ENCODE measurements at places on chromosomes 12 and 14.

- no peak for DNase-seq
These were observed 145.5 kb upstream of the IGF1 start for GRCh38 chr12:102625819-102626218.

DNA sequence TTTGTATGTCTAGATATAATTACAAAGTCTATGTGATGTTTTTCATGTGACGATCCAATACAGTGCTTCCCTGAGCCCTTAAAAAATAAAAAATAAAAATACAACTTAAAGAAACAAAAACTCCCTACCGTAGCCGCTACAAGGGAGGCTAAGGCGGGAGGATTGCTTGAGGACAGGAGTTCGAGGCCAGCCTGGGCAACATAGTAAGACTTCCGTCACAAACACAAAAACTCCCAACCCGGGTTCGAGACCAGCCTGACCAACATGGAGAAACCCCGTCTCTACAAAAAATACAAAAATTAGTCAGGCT, 669 bp upstream of the CDKN3 start:
- DNase-seq = no peak

DNA sequence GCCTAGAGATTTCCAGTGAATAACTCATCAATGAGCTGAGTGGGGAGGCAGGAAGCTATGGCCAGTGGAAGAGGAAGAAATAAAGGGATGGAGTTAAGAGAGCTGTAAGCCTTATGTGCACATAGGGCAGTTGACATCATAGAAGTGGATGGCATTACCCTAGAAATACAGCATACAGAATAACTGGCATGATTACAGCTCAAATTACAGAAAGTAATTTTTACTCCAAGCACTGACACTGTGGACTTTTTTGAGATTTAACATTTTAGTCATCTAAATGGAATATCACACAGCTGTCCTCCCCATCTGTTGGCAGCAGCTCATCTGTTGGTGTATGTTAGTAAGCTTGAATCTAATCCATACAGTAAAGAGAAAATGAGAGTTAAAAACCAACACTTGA, 5.4 kb upstream of the IPO8 start:
- no peak for DNase-seq

GRCh38 chr12:108131657-108132126, 2.6 kb downstream of the WSCD2 start:
- no peak for DNase-seq

DNA sequence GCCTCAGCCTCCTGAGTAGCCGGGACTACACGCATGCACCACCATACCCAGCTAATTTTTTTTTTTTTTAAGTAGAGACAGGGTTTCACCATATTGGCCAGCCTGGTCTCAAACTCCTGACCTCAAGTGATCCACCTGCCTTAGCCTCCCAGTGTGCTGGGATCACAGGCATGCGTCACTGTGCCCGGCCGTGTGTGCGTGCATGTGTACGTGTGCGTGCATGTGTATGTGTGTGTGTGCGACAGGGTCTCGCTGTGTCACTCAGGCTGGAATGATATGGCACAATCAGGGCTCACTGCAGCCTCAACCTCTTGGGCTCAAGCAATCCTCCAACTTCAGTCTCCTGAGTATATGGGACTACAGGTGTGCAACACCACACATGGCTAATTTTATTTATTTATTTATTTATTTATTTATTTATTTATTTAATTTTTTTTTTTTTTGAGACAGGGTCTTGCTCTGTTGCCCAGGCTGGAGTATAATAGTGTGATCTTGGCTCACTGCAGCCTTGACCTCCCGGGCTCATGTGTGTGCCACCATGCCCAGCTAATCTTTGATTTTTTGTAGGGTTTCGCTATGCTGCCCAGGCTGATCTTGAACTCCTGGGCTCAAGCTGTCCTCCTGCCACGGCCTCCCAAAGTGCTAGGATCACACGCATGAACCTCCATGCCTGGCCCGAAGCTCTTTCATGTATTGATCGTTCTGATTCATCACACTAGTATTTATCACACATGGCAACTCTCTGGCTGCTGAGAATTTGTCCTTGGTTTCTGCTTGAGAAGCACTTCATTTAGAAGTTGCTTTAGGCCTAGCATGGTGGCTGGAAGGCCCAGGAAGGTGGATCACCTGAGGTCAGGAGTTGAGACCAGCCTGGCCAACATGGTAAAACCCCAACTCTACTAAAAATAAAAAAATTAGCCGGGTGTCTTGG, 35.9 kb upstream of the CLIP1 start:
- no peak for DNase-seq

DNA sequence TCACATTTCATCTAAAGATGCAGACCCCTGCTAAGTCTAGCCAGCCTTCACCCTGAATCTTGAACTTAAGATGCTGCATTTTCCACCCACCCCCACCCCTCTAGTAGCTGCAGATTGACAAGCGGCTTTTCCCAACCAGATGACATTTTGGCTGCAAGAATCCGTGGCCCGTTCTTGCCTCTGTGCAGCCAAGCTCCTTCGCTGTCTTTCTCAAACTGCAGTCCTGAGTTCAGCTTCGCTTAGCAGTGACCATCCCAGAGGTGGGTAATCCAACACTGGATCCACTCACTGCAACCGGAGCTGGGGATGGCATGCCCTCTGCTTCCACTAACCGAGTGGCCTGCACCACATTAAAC, 765 bp upstream of the NFYB start:
- DNase-seq = peak; percentile 21

DNA sequence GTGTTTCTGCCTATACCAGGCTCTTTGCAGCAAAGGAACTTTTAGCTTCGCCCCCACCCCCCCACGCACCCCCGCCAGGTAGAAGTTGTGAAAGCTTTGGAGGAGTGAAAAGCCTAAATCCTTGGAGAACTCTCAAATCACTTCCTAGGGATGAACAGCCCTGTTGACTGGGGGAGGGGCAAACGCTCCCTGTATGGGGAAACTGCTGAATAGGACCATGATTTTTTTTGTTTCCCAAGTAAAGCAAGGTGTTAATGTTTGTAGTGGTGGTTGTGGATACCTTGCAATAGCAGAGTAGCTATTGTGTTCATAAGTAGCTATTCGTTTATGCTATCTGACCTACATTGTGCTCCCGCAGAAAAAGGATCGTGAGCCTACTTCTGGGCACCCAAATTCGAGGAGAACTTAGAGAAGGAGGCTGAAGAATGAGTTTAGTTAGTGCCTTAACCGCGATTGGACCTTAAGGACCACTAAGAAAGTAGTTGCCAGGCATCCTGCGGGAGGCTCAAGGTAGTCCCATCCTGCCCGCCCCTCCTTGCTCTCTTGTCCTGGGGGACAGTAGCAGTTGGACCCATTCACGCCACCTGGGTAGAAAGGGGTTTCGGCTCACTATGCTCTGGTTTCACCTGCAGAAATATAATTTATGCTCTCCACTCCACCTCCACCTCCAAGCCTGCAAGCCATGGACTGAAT, 901 bp upstream of the NFKBIA start:
- peak; percentile 32 for DNase-seq

All from fibroblast of the aortic adventitia (primary cell).